ENCODE measurements at places on chromosomes 7 and 10. TPM values are rescaled to one million over a fixed set of nuclear protein-coding genes. Genes with fewer than 3 reads are reported as not detected.

CWF19L1 gene
- total RNA-seq, result 28.9 TPM

HTRA1 gene
- 43.1 TPM for total RNA-seq

PRTFDC1 gene
- total RNA-seq, result 11.1 TPM

C10orf53 gene
- total RNA-seq, result not detected

ARPC1B gene
- total RNA-seq, result 414 TPM

GNAT3 gene
- not detected for total RNA-seq

CLEC2L gene
- total RNA-seq, result not detected

HGF gene
- 0.33 TPM for total RNA-seq

SKIDA1 gene
- 5.4 TPM for total RNA-seq

CYP3A5 gene
- not detected for total RNA-seq
